ENCODE measurements at places on chromosomes 16 and 17.

DNA sequence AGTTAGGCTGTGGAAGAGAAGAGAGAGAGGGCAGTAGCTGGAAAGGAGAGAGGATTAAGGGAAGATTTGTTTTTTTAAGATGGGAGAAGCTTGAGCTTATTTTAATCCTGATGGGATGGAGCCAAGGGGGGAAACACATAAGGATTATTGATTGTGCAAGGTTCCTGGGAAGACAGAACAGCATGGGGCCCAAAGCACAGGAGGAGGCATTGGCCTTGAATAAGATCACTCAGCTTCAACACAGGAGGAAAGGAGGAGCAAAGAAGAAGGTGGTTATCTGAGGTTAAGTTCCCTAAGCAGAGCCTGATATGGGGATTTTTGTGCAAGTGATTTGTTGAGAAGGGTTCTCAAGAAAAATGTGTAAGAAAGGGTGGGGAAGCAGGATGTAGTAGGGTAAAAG is 169.8 kb downstream of the ABCC12 start:
- no peak for DNase-seq

- no peak for DNase-seq
These were observed 29.0 kb upstream of the ASIC2 start for GRCh38 chr17:33322063-33322462.

DNA sequence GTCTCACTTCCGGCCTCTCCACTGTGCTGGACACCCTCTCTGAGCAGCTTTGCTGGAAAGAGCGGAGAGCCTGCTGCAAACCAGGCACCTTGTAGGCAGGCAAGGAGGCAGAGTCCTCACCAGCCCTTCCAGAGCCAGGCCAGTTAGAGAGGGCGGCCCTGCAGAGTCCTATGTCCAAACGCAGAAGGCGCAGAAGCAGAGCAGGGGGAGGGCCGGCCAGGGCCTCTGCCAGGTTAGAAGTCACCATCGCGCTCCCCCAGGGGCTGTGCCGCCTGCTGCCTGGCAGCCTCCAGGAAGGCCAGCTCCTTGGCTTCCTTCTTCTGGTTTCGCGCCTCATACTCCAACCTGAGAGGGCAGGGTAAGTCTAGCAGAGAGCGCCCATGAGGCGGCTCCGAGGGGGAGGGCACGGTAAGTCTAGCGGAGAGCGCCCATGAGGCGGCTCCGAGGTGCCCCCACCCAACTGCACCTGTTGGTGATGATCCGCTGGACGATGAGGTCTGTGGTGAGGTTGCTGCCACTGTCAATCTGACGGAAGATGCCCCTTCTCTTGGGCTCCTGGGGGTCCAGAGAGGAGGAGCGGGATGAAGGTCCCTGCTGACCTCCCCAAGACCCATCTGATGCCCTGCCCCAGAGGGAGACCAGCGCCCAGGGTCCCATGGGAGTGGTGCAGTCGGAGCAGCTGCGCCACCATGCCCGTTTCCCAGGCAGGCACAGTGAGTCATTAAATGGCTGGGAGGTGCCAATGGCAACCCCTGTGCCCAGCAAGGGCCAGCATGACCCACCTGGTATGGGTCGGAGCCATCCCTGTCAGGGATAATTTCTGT is 2.8 kb downstream of the NPB start:
- no peak for DNase-seq

DNA sequence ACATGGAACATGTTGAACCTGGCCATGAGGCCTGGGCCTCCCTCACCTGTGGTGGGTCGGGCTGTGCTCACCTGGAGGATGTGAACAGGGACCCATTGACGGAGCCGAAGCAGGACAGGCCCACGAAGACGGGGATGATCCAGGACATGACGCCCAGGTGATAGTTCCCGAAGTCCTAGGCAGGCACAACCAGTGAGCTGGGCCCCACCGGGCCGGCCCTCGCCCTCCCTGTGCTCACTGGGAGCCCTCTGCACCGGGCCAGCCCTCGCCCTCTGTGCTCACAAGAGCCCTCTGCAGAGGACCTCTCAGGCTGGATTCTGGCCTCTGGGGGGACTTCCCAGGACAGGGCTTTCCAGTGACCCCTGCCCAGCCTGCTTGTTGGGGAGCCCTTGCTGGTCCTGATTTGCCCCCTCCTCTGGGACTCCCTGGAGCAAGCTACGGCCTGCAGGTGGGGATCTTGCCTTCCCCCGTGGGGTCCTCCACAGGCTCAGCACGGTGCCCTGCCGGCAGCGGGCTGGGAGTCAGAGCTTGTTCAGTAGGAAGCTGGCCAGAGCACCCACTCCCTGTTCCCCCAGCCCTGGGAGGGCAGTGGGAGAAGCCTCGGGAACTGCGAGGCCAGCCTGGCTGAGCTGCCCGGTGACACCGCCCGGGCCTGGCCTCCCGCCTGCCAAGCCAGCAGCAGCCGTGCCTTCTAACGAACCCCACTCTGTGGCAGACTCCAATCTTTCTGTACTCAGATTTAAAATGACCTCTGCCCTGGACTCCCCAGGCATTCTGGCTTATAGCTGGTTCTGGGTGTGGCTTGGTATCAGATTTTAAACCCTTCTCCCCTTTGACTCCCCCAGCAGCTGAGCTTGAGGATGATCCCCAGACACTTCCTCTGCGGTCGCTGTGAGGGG is 30.4 kb downstream of the SLC7A5 start:
- DNase-seq: no peak

DNA sequence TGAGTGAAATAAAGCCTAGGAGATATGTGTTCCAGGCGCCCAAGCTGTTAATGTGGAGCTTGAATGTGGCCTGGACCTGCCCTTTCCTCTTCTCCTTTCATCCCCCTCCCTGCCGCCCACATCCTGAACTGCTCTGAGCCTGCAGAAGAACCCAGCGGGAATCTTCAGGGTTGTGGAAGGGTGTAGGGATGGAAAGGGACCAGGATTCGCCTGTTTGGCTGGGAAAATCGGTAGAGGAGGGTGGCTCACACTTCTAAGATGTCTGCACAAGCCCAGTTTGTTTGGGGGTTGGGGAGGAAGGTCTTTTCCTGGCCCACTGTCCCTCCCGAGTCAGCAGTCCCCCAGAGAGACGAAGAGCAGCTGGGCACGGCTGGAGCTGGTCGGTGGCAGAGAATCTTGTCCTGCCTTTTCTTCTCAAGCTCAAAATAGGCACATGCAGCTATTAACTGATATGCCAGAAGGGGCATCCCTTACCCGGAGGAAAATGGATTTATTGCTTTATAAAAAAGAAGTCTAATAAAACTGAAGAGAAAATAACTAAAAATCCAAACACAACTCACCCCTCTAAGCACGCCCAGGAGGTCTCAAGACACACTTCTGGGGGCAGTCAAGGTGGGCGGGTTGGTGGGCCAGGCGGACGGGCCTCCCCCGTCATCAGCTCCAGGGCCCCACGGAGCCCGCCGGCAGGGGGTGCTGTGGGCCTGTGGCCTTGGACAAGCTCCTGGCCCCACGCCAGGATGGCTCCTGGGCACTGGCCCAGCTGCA is 11.5 kb upstream of the PITPNA start:
- DNase-seq: no peak

DNA sequence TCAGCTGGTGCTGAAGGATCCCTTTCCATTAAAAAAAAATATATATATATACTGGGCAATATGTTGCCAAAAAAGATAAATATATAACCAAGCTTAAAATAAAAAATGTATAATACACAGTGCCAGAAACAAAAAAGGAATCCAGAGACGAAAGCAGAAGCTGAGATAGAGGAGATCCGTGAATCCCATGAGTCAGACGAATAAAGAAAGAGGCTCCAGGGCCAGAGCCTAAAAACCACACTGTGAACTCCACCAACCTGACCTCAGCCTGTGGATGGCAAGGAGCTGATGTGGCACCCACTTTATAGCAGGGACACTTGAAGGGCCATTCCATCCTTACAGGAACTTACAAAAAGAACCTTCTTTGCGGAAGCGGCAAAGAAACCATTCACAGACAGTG is 34.8 kb downstream of the PITPNM3 start:
- no peak for DNase-seq

DNA sequence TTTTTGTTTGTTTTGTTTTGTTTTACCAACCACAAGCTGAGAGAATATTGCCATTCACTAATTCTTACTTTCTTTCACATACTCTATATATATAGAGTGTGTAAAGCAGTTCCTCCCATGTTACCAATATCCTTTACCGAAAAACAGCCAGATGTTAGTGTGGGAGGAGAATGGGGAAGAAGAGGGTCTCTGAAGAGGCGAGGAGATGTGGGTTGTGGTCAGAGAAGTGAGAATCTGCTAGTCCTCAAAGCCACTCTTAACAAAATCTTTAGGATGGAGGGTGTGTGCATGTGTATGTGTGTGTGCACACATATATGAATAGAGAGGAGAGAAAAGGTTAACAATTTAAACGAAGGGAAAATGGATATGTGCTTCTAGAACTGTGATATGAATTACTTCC is 80.6 kb downstream of the TUBD1 start:
- DNase-seq: no peak

- DNase-seq: no peak
These were observed 52.5 kb upstream of the WSB1 start for GRCh38 chr17:27241346-27241946.

- DNase-seq: no peak
These were observed 12.3 kb upstream of the MC1R start for GRCh38 chr16:89906140-89907025.

DNA sequence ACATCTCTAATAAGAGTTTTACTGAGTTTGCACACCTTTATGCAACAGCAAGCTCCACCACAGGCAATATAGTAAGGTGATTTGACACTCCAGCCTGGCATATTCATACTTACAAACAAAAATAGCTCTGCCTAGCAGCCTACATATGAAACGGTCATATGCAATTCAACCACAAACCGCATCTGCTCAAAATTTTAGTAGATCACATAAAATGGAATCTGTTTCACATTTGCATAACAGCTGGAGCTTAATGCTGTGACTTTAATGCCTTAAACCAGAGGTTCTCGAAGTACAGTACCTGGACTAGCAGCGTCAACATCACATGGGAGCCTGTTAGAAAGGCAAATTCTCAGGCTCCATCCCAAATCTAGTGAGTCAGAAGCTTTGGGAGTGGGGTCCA is 578.4 kb downstream of the CDH11 start:
- DNase-seq: no peak

DNA sequence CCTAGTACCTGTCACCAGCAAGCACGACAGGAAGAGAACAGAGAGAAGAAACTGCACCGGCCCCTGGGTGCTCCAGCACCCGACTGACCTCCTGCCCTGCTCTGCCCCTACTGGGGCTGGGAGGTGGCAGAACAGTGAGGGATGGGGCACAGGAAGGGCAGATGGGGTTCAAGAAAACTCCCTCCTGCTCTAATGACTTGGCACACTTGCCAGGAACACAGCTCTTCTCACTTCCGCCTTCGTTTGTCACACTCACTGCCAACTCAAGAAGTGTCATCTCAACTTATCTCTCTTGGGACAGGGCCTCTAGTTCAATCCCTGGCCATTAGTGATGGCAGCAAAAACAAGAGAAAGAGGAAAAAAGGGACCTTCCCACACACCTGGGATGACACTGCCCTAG is 42.7 kb upstream of the ICAM2 start:
- DNase-seq: no peak

- DNase-seq: no peak
These were observed 154.2 kb upstream of the GSE1 start for GRCh38 chr16:85458968-85459367.

- DNase-seq: no peak
These were observed 67.8 kb downstream of the MAF start for GRCh38 chr16:79532785-79533184.

DNA sequence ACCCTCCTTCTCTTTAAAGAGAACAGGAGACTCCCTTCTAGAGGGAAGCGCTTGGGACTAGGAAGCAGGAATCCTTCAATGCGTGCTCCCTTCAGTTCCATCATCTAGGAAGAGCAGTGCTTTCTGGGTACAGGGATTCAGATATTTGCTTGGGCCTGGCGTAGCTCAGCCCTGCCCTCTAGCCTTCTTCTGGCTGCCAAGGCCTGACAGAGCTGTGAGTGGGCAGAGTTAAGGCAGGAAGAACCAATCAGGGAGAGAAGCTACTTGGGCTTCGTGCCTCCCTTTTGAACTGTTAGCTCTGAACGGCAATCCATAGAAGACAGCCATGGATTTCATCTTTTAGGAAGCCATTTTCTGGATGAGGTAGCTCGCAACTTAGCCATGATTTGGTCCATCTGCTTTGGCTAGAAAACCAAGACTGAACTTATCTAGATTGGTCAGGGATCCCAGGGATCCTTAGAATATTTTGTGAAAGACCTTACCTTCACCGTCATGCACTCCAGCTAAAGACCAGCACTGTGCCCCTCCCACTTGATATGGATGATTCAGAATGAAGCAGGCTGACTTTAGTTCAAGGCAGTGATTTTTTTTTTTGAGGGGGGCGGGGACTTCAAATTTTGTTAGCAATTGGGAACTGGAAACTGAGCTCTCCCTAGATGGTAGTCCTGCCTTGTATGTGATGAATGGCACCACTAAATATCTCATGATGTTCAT is 2.5 kb upstream of the CORO6 start:
- no peak for DNase-seq

DNA sequence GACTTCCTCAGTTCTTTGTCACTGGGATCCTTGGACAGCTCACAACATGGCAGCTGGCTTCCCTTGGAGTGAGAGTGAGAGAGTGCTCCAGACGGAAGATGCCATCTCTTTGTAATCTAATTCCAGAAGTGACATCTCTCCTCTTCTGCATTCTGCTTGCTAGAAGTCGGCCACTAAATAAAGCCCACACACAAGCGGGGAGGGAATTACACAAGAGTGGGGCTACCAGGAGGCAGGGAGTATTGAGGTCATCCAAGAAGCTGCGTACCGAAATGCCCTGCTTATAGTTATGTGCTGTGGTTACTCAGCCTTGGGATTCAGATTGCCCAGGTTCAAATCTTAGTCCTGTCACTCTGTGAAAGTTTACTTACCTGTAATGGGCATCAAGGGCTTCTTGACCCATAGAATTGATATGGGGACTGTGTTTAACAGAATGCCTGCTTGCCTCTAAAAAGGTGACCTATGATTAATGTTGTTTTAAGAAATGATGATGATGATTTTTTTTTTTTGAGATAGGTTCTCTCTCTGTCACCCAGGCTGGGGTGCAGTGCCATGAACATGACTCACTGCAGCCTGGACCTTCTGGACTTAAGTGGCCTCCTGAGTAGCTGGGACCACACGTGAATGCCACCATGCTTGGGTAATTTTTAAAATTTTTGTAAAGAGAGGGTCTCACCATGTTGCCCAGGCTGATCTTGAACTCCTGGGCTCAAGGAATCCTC is 120.9 kb upstream of the HS3ST2 start:
- DNase-seq: no peak
